T-helper 9 cell (primary cell): ENCODE measurements at places on chromosomes 5 and 9.

GRCh38 chr9:79617395-79617794, 45.6 kb downstream of the TLE4 start:
- DNase-seq: no peak

- DNase-seq: no peak
These were observed 1.6 kb upstream of the SPATA9 start for GRCh38 chr5:95684361-95684760.

DNA sequence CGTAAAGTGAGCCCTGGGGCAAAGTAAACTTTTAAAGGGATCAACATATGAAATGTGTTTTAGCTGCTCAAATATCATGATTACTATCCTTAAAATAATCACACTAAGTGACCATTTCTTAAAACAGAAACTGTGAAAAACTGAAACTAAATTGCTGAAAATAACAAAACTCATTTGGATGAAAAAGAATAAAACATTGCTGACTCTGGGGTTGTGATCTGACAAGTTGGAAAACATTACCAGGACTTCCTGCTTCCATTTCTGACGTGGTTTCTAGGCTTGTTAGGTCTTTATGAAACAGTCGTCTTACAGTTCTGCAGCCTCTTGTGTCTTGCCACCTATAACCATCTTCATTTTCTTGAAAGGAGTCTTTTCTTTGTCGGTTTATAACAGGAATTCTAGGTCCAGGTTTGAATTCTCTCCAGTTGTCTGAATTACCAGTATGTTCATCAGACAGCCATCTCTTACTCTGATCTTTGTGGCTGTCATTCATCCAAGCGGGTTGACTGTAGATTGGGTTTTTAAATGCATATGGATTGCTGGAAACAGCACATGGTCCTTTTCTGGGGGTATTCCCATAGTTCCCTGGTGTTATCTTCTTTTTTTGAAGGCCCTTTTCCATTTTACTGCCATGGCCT, 1.7 kb downstream of the TUT7 start:
- DNase-seq: no peak

- no peak for DNase-seq
These were observed 54.5 kb downstream of the ALDH1A1 start for GRCh38 chr9:72898360-72898759.

GRCh38 chr5:139592289-139592688, 31.1 kb downstream of the UBE2D2 start:
- DNase-seq: no peak

GRCh38 chr5:181099602-181100086, 31.3 kb downstream of the OR2V1 start:
- DNase-seq: no peak

DNA sequence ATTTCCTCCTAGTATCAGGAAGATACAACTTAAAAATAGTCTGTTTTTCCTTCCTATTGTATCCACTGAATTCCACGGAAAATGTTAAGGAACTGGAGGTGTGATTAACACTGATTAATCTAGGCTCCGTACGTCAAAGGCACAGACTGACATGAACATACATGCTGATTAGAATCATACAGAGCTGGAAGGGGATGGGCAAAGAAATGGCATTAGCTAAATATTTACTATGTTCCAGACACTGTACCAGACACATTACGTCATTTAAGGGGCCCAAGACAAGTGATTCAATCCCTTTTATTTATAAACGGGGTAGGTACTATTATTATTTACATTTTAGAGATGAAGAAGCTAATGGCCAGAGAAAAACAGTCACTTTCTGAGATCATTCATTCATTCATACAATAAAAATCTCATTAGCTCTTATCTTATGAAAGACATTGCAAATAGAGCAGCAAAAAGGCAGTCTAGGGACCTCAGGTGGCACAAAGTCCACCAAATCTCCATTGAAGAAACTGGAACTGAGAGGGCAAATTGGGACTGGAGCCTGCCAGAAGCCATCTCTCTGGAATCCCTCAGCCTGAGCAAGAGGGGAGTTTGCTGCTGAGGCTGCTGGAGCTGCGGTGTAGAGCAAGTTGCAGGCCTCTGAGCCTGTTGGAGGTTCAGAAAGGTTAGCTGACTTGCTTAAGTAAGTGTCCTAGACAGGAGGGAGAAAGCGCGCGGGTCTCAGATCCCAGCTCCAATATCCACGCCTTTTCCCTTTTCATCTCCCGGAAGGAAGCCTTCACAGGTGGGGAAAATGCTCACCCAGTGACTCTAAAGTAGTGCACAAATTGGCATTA, 1.6 kb upstream of the TGFBR1 start:
- no peak for DNase-seq

DNA sequence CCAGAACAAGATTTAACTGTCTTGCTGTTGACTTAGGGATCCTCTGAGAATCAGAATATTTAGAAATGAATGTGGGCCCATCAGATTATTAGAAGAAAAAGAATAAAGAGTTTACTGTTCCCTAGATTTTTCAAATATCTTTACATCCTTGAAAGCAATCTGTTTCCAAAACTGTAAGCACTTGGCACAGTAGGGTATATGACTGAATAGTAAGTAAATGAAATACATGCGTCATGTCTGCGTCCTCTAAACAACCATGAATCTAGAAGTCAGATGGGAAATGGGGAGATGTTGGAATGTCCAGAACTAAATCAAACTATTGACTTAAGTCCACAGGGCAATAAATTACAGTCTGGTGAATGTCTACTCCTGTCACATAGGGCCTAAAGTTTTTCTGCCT, 26.1 kb downstream of the TTC23L start:
- no peak for DNase-seq

- DNase-seq: no peak
These were observed 19.9 kb upstream of the SVEP1 start for GRCh38 chr9:110599468-110599867.

GRCh38 chr9:83069651-83070050, 6.7 kb upstream of the RASEF start:
- DNase-seq: no peak
